CD4-positive, alpha-beta T cell treated with Interleukin-17A for 4 hours (primary cell): ENCODE measurements at places on chromosomes 3 and 15.

GRCh38 chr15:75204340-75205063, 2.8 kb downstream of the C15orf39 start:
- peak; percentile 88 for DNase-seq

- DNase-seq: no peak
These were observed 20.2 kb upstream of the MITF start for GRCh38 chr3:69718866-69719586.

DNA sequence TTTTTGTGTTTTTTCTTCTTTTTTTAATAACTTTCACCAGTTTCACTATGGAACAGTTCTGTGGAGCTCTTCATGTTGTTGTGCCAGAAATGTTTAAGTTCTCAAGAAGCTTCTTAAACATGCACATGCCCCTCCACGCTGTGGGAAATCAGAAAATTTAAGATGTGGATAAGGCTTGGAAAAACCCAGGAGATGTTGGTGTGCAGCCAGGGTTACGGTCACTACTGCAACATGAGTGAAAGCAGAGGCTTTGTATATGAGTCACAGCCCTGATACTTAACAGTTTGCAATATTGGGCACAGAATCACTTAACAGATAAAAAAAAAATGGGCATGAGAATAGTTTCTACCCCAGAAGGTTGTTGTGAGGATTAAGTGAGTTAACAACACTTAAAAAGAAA, 399.9 kb downstream of the LRTM1 start:
- DNase-seq: no peak

DNA sequence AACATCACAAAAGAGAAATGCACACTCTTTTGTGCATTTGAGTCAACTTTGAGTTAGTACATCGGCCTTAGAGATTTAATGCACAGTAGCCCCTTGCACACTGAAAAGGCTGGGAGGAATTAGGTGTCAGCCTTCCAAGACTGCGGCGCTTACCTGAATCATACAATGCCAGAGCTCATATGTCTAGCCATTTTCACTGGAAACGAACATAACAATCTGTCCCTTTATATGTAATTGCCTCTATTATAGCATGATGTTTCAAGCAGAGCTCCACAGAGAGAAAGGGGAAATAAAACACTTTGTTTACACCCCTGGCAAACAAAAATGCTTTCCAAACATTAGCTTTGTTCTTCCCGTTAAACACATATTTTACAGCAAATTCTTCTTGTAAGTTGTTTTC, 315.7 kb upstream of the SLCO3A1 start:
- DNase-seq: no peak

DNA sequence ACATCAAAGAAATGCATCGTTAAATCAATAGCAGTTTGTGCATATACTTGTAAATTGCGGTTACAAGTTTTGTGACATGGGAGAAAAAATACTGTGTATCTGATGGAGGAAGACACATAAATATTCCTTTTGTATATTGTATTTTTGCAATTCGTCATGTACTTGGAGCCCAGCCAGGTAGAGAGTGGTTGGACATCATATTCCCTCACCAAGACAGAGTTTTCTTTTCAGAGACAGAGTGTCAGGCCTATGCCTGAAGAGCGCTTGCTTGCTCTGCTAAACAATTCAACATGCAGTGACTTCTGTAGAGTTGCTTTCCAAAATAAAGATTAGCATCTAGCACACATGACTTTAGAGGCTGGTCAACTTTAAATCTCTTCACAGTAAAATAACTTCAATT, 24.8 kb upstream of the MEIS2 start:
- no peak for DNase-seq
